ENCODE measurements at places on chromosomes 16 and 17. TPM values are rescaled to one million over a fixed set of nuclear protein-coding genes. Genes with fewer than 3 reads are reported as not detected.

GRCh38 chr17:59346876-59347407 lies 15.5 kb downstream of the YPEL2 start:
- DNase-seq: no peak

NXN gene
- total RNA-seq: 52.5 TPM

MYO1D gene
- total RNA-seq: 0.56 TPM

MYH10 gene
- 102 TPM for total RNA-seq

GFAP gene
- total RNA-seq: not detected

SMIM5 gene
- not detected for total RNA-seq

SLC5A11 gene
- under 0.01 TPM for total RNA-seq

KRT39 gene
- total RNA-seq: not detected

PRSS27 gene
- under 0.01 TPM for total RNA-seq

GRCh38 chr17:80941743-80942422 lies 49.8 kb upstream of the CHMP6 start:
- DNase-seq: peak; percentile 47

- no peak for DNase-seq
These were observed 8.9 kb downstream of the CPPED1 start for GRCh38 chr16:12794486-12795387.

DNA sequence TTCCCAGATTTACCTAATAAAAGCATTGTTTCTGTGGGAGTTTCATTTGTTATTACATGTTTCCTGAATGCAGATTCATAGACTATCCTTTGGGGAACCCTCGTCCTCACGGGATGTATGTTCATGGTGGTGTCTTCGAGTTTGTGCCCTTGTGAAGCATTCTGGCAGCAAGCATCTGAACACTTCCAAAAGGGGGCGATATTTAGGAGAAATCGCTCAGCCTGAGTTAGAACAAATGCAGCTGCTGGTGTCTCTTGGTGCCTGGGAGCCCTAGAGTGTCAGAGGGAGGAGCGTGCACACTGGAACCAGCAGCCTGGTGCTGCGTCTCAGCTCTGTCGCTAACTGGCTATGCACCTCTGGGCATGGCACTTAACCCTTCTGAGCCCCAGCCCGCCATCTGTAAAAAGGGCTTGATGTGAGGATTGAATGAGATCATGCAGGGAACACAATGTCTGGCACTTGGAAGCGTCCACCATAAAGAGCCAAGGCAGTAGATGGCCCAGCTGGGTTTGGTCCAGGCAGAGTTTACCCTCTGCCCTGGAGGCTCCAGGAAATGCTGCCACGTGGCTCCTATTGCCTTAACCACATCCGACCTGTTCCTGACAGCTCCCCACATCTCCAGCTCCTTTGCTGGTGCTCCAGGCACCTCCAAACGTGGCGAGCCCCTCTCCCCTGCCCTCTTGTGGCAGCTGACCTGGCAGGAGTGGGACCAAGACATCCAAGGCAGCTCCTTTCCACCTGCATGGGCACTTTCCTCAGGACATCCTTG lies 25.0 kb upstream of the C16orf78 start:
- DNase-seq: no peak

VPS35 gene
- 174 TPM for total RNA-seq

DNA sequence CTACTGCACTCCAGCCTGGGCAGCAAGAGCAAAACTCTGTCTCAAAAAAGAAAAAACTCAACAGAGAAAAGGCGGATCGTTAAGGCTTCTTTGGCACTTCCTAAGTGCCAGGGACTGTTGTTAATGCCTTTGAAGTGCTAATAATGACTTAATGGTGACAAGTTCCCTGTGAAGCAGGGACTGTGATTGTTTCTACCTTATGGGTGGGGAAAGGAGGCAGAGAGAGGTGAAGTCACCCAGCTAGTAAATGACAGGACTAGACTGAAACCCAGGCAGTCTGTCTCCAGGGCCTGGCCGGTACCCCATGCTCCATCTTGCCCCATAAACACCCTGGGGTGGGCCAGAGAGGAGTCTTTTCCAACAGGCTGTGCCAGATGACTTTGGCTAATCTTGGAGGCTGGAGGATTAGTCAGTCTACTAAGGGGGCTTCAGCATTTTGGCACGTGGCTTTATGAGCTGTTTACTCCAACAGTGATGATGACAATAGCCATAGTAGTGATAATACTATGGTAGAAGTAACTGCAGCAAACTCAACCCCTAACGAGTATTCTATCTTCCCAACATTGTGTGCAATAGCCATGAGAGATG lies 26.9 kb downstream of the ABCC1 start:
- no peak for DNase-seq

GRCh38 chr16:23803591-23804123 lies 32.1 kb upstream of the PRKCB start:
- peak; percentile 8 for DNase-seq

DNA sequence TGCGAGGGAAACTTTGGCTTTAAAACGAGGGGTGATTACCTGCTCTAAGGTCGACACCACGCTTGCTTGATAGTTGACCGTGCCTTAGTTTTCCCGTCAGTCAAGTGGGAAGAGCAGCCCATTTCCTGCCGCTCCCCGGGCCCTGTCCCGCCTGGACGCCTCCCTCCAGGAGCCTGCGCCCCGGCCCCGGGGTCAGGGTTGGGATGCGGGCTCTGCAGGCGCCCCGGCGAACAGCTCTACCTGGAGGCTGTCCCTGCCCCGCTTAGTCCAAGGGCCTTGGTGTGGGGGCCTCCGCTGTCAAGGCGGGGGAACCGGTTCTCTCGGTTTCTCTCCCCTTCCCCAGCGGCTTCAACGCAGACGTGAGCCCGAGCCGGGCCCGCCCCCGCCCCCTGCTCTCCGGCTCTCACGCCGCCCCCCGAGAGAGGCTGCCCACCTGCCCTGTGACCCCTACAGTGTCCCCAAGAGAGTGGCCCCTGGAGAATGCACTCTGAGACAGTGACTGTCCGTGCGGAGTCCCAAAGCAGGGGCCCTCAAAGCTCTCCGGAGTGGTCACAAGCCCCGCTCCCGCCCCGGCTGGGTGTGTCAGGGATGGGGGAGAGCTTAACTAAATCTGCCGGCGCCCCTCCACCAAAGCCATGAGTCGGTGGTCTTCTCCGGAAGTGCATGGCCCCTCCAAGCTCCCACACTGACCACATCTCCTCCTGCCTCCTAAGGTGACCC lies 117.4 kb upstream of the SMURF2 start:
- DNase-seq: no peak

COPRS gene
- 123 TPM for total RNA-seq

MYH1 gene
- not detected for total RNA-seq

DNA sequence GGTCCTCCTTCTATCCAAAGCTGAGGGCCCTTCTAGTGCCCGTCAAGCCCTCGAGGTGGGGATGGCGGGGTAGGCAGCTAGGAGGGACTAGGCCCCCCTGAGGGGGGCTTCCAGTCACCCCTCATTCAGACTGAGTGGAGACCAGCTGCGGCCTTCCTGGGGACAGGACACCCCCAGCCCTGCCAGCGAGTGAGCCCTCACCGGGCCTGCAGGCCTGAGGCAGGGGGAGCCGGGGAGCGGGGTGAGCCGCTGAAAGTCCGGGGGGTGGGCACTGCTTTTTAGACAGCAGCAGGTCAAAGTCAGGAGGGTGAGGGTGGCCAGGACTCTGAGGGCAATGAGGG lies 8.7 kb upstream of the KREMEN2 start:
- no peak for DNase-seq

ZNF785 gene
- 2.8 TPM for total RNA-seq

GRCh38 chr17:62714016-62714777 lies 86.7 kb downstream of the MRC2 start:
- DNase-seq: peak; percentile 79

DNA sequence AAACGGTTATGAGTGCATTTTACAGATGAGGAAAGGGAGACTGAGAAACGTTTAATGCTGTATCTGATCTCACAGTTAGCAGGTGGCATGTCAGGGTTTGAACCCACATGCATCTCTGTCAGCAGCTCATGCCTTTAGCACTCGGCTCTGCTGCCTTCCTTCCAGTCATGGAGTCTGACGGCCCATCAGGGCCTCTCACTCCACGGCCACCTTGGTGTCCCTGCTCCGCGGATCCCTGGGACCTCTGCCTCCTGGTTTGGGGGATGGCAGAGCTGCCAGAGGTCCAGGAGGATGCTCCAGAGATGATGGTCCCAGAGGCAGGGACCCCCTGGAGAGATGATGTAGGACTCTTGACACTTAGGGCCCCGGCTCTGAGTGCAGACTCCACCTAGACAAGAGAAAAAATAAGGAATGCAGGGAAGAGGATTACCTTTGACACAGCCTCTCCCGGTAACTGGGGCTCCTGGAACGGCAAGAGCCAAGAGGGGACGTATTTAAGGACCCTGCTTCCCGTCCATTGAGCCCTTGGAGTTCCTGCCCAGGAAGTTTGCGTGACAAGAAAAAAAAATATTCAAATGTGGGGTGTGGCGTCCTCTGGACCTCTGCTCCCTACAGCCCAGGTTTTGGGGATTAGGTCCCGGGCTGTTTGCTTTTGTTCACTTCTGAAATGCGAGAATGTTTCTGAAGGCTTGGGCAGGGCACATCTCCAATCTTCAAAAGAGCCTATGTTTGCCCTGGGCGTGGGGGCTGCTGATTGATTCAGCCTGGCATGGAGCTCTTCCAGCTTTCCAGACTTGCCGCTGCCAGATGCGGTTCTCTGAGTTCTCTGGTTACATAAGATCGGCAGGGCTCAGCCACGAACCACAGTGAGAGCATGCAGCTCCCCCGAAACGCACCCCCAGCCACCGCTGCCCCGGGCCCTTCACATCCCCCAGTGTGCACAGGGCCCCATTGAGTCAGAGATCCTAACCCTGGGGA lies at the start of gene ALDH3A1:
TSS of gene ALDH3A1 (minus strand) at position 470 of the 978 bp plus-strand sequence. CDS start 3,169 bp downstream, outside the sequence.
- DNase-seq: no peak

- DNase-seq: no peak
These were observed 76.6 kb upstream of the DHX40 start for GRCh38 chr17:59488805-59489204.

DNA sequence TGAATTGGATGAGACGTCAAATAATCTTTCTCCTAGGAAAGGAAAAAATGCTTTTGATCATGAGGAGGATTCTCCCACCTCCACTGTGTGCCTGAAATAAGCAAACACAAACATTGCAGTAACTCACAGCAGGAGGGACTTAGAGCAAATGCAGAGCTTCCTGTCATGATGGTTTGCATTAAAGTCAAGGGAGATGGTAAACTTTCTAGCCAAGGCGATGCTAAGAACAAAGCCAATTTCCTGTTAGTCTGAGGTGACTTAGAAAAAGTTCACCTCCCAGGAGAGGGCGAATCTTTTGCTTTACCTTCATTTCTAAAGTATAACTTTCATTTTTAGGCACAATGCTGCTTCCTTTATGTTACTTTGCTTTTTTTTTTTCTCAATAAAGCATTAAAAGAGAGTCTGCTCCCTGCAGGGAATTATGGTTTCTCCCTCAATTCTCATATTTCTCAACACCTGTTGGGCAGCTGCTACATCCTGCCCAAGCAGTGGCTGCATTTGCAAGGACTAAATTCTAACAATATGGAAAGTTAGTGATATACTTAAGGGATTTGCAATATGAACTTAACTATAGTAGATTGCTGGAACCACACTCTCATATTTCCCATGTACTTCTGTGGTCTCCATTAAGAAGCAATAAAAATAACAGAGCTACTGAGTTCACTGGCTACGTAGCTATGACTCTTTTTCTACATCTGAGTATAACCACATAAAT lies 175.6 kb downstream of the PCTP start:
- no peak for DNase-seq

TP53TG3 gene
- total RNA-seq: not detected

- DNase-seq: no peak
These were observed 31.8 kb upstream of the N4BP1 start for GRCh38 chr16:48641770-48642169.

- no peak for DNase-seq
These were observed 167.4 kb upstream of the CACNG3 start for GRCh38 chr16:24088767-24089166.

P2RX1 gene
- total RNA-seq: not detected

SLFN14 gene
- not detected for total RNA-seq

GRCh38 chr17:29615048-29615385 lies 7.7 kb downstream of the CORO6 start:
- no peak for DNase-seq

DNA sequence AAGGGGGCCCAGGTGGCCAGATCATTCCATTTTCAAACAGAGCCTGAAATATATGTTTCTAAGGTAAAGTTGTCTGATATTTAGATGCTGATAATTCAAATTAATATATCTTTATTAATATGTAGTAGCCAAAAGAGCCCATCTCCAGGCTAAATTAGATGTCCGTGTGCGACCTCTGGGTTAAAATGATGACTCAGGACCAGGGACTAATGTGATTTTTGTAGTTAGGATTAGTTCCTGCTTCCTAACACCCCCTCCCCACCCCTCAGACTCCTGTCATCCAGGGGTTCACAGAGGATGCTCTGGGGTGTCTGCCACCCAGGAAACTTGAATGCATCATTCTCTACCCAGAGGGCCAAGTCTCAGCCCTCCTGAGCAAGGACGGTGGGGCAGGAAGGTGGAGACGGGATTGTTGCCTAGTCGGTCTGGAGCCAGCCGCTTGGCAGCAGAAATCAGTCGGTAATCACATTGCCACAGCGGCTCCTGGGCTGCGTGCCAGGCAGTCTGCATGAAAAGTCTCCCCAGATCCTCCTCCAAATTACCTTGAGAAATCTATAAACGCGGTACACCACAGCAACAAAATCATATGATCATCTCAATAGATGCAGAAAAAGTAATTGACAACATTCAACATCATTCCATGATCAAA lies 29.8 kb downstream of the CNGB1 start:
- DNase-seq: no peak

DNA sequence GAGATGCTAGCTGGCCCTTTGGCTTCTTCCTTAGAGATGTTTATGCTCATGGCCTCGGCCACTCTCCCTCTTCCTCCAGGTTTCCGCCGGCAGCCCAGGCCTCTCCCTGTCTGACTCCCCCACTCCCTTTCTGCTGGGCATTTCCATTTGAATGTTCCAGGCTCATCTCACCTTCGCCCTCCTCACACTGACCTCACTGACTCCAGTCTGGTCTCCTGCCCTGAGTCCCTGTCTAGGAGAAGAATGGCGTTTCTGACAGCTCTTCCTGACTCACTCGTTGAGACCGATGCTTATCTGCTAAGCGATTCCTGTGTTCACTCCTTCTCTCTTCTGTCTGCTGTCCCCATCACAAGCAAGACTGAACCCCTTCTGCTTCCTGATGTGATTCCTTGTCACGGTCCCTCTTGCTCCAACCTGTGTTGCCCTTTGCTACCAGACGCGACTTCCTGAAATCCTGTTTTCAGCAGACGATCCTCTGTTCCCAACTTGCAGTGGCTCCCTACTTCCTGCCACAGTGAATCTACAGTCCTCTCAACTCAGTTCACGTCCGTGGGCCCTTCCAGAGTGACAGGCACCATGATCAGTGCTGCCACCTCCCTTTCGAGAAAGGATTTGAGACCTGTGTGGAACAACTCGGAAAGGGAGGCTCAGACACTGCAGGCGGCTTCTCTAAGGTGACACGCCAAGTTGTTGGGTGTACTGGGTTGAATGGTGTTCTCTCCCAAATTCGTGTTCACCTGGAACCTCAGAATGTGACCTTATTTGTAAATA lies 176.4 kb downstream of the MSI2 start:
- DNase-seq: no peak

GRCh38 chr16:7381671-7382070 lies 49.0 kb downstream of the RBFOX1 start:
- DNase-seq: no peak

DNA sequence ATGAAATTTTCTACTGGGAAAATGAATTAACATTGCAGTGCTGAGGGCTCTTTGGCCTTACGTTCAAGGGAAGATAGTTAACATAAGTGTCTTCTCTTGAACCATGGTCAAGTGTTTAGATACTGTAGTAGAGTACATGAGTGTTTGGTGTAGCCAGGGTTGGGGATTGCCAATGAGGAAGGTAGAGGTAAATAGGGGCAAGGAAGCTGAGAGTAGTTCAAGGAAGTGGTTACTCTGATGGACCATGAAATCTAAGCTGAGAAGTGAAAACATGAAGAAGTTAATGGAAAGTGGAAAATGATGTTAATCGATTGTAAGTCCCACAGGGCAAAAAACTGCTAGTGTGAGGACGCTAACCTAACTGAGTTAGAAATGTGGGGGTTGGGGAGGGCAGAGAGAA lies 249.6 kb upstream of the AXIN2 start:
- DNase-seq: no peak

Data from IMR-90 (cell line).